ENCODE measurements at places on chromosomes 3 and 15. TPM values are rescaled to one million over a fixed set of nuclear protein-coding genes. Genes with fewer than 3 reads are reported as not detected.

The SV2B gene
- 1.8 TPM for polyA plus RNA-seq

The NCEH1 gene
- polyA plus RNA-seq, result 5.9 TPM

The LACTB gene
- 16.9 TPM for polyA plus RNA-seq

The MKRN2 gene
- polyA plus RNA-seq, result 50.5 TPM

The RTP3 gene
- polyA plus RNA-seq, result not detected

The RNU5B-1 gene
- polyA plus RNA-seq, result not detected

The CALML4 gene
- polyA plus RNA-seq, result 35.3 TPM

The USP4 gene
- 61.2 TPM for polyA plus RNA-seq

The CA12 gene
- polyA plus RNA-seq, result 95.1 TPM

The IQCF5 gene
- polyA plus RNA-seq, result not detected

The LDHAL6B gene
- 0.17 TPM for polyA plus RNA-seq

The GOLGA8S gene
- 2.1 TPM for polyA plus RNA-seq

The CYP8B1 gene
- polyA plus RNA-seq, result 0.95 TPM

DNA sequence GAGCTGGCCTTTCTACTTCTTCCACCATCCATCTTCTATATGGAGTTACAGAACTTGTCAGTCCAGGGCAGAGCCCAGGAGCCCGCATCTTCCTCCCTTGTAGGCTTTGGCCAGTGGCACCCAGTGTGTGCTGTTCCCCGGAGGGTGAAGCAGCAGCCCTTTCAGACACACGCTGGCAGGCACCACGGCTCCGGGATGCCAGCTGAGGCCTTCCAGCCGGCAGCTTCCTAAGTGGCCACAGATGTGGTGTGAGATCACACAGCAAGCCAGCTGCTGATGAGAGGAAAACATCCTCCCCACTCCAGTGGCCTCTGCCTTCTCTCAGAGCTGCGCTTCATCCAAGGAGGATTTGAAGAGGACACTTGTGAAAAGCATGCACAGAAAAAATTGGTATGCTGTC is 24.1 kb downstream of the CRABP1 start:
- no peak for DNase-seq

DNA sequence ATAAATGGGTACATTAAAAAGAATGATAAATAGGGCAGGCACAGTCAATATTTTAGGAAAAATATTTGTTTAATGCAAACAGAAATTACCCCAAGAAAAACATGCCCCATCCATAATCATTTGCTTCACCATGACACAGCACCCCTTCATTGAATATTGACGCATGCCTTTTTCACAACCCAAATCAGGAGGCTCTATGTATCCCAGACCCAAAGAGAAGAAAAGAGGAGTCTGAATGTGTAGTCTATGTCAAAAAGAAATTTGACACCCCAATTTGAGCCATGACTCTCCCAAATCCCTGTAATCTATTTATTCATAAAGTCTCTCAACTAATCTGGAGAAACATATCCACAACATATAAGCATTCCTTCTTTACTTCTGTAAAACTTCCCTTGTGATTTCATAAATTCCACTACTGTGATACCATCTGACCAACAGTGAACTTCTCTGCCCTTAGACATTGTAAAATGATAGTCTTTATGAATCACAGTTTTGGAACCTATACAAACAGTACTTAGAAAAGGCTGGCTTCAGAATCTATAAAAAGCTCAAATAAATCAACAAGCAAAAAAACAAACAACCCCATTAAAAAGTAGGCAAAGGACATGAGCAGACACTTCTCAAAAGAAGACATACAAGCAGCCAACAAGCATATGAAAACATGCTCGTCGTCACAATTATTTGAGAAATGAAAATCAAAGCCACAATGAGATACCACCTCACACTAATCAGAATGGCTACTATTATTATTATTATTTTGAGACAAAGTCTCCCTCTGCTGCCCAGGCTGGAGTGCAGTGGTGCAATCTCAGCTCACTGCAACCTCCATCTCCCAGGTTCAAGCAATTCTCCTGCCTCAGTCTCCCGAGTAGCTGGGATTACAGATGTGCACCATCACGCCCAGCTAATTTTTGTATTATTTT is 53.4 kb upstream of the XRN1 start:
- DNase-seq, result no peak

- DNase-seq, result no peak
Measured at GRCh38 chr3:12746419-12746818, 12.6 kb downstream of the TMEM40 start.

- DNase-seq, result no peak
Measured at GRCh38 chr3:164049847-164050246, 1028.4 kb downstream of the SI start.

DNA sequence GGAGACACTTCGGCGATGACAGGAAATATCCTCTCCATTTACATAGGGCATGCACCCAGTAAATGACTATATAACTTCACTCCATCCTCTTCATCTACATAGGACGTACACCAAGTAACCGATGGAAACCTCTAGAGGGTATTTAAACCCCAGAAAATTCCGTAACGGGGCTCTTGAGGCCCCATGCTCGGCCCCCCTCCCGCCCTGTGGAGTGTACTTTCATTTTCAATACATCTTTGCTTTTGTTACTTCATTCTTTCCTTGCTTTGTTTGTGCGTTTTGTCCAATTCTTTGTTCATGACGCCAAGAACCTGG is 7.5 kb upstream of the FAM107A start:
- DNase-seq, result no peak

- no peak for DNase-seq
Measured at GRCh38 chr3:172313671-172314070, 134.6 kb downstream of the GHSR start.

GRCh38 chr15:75920079-75920478 is 16.4 kb downstream of the FBXO22 start:
- no peak for DNase-seq

DNA sequence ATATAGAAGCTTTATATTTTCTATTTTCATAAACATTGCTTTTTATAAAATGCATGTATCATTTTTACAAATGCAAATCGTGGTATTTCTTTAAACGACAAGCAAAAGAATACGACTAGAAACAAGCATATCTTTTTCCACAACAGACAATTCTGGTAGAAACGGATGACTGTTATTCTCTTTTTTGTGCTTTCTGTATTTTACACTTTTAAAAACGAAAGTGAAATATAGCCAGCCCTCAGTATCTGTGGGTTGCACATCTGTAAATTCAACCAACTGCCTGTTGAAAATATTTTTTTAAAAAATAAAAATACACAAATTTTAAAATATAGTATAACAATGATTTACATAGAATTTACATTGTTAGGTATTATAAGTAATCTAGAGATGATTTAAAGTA is 61.3 kb downstream of the PRTG start:
- no peak for DNase-seq

DNA sequence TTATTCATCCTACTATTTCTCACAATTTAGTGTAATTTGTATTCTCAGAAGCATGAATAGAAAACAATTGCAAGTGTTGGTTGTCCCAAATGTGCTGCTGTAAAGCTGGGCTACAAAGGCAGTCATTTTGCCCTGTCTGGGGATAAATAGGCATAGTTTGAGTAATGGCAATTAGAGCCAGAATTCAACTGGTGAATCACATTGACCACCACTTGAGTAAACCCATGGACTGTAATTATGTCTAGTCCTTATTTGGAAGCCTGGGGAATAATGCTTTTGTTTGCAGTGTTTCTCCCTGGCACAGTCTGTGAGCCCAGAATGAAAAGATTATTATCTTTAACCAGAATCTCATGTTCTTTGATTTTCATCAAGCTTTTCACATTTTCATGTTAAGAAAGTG is 30.5 kb upstream of the CHL1 start:
- DNase-seq, result no peak

- no peak for DNase-seq
Measured at GRCh38 chr3:104347291-104347690, 1019.4 kb upstream of the ALCAM start.

DNA sequence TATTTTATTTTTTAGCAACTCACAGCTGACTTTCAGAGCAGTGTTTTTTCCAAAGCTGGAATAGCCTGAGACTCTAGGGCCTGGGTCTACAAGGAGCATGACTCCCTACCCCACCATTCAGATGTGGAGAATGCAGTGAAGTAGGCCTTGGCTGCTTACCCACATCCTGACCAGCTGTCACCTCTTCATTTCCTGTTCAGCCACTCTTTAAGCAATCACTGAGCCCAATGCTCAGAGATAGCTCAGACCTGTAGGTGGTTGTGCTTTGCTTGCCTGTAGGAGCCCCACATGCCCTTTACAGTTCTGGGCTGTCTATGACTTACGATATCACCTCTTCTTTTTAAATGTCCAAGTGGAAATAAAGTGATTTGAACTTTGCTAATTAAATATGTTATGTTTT is 148.1 kb downstream of the NEK11 start:
- DNase-seq, result no peak

DNA sequence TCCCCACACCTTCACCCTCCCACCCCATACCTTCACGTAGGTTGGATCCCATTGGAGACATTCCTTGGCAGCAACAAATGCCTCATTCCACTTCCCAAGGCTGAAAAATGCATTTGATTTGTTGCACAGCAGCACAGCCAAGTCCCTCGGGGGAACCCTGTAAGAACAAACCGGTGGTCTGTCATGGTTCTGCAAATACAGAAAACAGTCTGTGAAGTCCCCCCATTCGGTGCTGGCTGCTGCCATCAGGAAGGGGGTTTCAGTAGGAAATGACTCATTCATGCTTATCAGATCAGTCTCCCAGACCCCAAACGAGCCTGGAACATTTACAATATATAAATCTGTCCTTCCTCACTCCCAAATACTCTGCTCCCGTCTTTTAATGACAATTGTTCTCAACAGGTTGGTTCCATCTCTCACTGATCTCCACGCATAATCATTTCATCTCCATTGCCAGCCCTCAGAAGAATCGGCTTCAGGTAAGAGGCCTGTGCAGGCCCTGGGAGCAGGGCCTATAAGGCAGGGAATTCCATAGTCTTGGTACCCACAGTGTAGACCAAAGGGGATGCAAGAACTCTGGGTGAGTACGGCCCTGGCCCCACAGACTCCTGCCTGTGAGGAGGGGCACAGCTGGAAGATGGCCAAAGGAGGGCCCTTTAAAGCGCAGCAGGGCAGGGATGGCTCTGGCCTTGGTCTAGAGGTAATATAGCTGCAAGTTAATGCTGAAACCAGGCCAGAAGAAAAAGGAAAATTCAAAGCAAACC is 41.6 kb downstream of the TRANK1 start:
- DNase-seq, result no peak

GRCh38 chr3:37660782-37661181 is 200.9 kb upstream of the CTDSPL start:
- DNase-seq, result no peak

- DNase-seq, result peak; percentile 95
Measured at GRCh38 chr15:33126559-33127290, 67.8 kb downstream of the FMN1 start.

DNA sequence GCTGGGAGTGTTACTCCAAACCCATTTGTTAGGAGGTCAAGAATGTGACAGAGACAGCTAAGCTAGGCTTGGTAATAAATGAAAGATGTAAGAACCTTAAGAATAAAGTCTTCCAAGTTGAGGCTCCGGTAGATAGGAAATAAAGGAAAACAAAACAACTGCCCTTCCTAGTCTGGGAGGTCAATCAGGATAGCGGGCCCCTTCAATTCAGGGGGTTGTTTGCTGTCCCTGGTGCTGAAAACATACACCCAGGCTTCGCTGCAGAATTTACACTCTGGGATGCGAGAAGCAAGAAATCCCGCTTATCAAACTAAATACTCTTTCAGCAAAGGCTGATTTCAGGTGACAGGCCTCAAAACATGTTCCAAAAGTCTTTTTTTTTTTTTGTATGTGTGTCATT is 393.4 kb downstream of the NTRK3 start:
- DNase-seq, result peak; percentile 41

DNA sequence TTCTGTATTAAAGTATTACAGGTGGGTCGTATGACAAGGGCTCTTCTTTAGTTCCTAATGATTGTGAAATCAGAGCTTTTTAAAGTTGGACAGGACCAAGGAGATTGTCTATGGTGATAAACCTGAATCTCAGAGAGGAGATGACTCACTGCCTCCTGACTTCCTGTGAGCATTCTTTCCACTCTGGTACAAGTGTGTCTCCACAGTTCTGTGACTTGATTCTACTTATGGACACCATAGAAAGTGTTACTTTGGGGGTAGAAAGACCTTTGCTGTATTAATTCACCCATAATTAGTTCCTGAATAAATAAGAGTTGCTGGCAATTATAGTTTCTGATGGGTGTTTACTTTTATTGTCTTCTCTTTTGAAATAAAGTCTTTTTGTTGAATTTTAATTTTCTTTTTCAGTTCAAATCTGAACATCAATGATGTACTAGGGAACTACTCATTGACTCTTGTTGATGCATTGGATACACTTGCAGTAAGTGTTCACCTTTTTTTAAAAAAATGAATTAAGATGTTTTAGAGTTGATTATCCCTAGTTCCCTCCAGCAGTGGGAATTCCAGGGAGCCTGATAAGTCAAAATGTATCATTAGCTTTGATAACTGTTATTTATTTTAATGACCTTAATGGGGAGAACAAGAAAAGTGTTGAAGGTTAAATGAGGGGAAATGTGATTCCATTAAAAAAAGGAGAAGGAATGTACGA is 7.4 kb downstream of the EDEM1 start:
- no peak for DNase-seq

- DNase-seq, result no peak
Measured at GRCh38 chr3:88986834-88987233, 120.6 kb upstream of the EPHA3 start.

DNA sequence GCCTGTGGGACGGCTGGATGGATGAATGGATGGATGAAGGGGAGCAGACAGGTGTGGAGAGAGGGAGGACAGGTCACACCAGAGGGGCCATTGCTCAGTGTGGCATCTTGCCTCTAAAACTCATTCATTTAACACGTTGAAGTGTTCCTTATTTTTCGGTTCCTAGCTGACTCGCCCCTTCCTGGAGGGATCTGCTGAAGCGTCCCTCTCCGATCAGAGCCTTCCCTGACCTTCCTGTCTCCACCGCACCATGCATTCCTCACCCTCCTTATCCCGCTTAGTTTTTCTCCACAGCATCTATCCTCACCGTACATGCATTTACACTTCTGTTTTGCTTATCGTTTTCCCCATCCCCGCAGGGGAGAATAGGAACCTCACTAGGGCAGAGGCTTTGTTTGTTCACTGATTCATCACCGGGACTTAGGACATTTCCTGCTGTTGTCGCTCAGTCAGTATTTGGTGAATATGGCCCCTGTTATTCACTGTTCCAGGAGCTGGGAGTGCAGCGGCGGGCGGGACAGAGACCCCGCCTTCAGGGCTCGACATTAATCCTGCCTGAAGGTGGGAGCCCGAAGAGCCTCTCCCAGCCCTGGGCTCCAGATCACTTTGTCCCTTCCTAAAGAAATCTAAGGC is 32.0 kb downstream of the FOXL2 start:
- no peak for DNase-seq

- DNase-seq, result no peak
Measured at GRCh38 chr15:60804986-60805949, 326.3 kb upstream of the ICE2 start.

DNA sequence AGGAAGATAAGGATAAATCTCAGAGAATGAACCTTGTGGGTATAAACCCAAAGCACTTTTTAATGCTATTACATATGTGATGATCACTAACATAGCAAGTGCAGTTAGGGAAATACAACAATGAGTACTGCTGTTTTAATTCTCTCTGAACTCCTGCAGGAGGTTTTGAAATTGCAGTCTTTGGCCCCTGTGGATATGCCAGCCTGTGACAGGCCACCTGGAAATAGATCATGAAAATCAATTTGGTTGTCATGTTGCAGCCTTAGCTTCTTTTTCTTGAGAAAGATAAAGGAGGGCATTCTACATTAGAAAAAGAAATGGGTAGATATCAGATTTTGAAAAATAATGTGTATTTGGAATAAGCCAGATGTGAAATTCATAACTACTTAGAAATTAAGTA is 103.6 kb downstream of the RSRC1 start:
- no peak for DNase-seq

GRCh38 chr3:5282703-5283102 is 95.2 kb downstream of the EDEM1 start:
- no peak for DNase-seq

- no peak for DNase-seq
Measured at GRCh38 chr3:194489736-194490612, 3.2 kb upstream of the ATP13A3 start.

Measured in renal cortex interstitium (tissue), 15 donors.